ENCODE measurements at places on chromosomes 3 and 15.

- DNase-seq = no peak
These were observed 274.8 kb downstream of the THSD4 start for GRCh38 chr15:71390096-71390495.

DNA sequence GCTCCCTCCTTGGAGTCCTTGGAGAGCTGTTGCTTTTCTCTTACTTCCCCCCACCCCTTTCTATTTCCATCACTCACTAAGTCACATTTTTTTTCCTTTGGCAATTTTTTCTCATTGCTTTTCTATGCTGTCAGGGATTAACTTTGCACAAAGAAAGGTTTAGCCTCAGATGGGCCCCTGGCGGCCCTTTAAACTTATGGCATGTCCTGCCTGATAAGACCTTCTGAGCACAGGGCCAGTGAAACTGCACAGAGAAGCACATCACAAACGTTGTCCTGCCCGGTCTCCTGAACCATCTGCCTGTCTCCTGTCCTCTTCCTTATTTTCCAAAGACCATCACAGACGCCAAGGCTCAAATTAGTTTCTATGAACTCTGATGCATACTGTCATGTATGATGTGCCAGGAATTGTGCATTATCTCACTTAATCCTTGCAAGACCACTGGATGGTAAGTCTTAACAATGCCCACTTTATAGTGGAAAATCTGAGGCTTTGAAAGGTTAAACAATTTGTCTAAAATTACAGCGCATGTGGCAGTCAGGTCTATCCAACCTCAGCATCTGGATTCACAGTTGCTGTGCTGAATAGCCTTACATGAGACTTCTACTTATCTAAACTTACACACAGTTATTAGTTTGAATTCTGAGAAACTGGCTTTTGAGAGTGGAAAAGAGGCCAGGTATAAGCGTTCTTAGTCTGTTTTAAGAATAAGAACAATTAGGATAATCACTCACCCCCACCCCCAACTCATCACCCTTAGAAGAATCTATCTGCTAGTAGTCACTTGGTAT, 648.1 kb downstream of the NTRK3 start:
- DNase-seq = no peak

DNA sequence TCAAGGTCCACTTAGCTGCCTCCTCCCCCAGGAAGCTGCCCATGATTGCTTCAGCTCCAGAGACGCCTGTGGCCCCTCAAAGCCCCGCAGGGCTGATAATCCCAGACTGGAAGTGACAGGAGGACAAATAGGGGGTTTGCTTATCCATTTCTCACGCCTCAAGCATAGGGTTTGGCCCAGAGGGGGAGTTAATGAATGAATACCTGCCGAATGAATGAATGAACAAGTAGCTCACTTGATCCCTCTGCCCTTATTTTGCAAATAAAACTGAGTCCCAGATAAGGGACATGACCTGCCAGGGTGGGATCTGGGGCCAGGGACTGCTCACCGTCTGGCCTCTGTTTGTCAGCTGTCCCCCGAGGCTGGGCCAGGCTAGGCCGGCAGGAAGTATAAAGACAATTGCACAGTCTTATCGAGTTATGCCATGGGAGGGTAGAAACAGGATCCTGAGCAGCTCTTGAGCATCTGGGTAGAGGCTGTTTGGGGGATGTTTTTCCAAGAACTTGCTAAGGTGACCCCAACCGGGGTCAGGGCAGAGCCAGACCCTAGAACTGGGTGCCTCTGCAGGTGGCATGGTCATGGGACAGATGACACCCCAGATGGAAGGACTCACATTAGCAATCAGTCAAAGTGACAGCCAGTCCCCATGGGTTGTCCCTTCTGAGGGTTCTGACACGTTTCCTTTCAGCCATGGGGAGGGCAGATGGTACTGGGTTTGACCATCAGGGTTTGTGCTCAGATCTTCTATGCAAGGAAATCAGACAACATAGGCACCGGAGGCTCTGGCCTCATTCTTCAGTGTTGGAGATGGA, 45.0 kb downstream of the IQSEC1 start:
- DNase-seq = no peak

DNA sequence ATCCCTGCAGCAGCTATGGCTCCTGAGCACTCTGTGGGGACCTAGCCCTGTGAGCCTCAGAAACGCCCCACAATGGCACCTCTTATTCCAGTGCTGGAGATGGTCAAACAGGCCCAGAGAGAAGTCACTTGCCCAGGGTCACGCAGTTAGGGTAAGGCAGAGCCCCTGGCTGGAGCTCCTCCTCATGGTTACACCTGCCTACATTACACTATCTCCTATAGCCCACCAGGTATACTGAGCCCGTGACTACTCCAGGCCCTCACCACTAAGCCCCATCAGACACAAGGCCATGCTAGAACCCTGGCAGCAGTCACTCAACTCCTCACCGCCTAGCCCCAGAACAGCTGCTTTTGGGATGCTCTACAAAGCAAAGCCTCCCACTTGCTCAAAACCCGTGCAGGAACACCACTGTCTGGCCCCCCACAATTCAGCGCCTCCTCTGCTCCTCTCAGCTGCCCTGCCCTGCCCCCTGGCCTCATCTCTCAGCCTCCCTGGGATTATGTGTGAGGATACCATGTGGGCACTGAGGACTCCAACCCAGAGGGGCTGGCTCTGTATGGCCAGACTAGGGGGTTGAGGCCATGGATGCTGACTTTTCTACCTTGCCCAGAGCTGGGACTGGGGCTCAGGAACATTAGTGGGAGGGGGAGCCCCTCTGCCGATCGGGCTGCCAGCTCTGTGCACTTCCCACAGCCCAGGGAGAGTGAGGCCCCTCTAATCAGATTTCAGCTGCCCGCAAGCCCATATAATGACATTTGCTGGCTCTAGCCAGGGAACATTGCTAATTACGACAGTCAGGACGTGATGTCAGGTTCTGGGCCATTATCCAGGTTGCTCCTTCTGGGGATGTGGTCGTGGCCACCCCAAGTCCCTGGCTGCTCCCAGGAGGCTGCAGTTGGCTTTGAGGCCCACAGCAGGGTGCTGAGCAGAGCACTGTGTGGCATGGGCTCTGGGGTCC, 4.0 kb downstream of the NT5DC2 start:
- DNase-seq = no peak

GRCh38 chr15:63135804-63136203, 14.1 kb downstream of the LACTB start:
- DNase-seq = no peak

DNA sequence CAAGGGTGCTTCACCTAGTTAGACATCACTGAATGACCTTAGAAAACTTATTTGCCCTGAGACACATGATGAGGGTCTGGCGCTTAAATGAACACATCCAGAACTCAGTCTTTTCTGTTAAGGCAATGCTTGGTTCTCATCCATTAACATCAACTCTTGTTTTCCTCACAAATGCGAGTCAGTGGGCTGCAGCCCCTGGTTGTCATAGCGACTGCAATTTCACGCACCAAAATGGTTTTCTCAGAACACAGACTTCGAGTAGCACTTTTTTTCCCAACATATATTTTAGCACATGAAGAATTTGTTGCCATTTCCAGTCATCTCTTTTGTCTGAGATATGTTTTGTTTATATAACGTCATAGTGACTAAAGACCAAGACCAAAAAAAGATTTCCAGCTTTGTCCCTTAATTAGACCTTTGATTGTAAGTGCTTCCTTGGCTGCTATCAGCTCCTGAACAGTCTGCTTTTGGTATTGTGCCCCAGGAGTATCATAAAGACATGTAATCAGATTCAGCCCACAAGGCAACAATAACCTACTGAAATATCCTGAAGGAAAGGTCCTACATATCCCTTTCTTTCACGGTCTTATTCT, 68.5 kb downstream of the GPR176 start:
- no peak for DNase-seq
